ENCODE measurements at places on chromosomes 6 and 20. TPM values are rescaled to one million over a fixed set of nuclear protein-coding genes. Genes with fewer than 3 reads are reported as not detected.

The CCM2L gene
- 10.3 TPM for total RNA-seq

The HCK gene
- total RNA-seq: 7.0 TPM

The NKAIN4 gene
- not detected for total RNA-seq

The POFUT1 gene
- 24.5 TPM for total RNA-seq

The SLC17A3 gene
- total RNA-seq: not detected

The MMP24 gene
- total RNA-seq: 0.35 TPM

The PTCRA gene
- total RNA-seq: not detected

The LAMA4 gene
- total RNA-seq: 83.0 TPM

The SYCP2 gene
- 1.4 TPM for total RNA-seq

The TMEM217 gene
- total RNA-seq: 0.30 TPM

Data from Right ventricle myocardium inferior (tissue), 1 donor.